NCI-H526 (cell line): ENCODE measurements at places on chromosomes 5 and 9.

- DNase-seq = no peak
Observed at GRCh38 chr5:35880156-35880555, 23.5 kb downstream of the IL7R start.

DNA sequence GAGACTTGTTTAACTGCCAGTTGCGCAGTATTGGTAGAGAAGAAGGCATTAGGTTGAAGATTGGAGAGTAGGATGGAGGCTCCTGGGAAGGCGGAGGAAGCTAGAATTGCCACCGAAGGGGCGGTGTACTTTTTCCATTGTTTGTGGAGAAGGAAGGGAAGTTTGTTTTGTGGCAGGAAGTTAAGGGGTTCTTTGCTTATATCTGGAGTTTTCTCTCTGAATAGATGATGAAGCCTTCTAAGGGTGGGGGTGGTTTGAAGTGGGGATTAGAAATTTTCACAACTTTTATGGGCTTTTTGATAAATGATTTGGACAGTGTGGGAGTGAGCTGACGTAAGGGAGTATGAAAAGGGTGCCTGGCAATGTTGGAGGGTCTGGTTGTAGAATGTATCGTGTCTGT lies 59.3 kb downstream of the SNX30 start:
- DNase-seq = no peak

GRCh38 chr5:2007878-2008501 lies 125.3 kb upstream of the IRX4 start:
- DNase-seq = no peak

DNA sequence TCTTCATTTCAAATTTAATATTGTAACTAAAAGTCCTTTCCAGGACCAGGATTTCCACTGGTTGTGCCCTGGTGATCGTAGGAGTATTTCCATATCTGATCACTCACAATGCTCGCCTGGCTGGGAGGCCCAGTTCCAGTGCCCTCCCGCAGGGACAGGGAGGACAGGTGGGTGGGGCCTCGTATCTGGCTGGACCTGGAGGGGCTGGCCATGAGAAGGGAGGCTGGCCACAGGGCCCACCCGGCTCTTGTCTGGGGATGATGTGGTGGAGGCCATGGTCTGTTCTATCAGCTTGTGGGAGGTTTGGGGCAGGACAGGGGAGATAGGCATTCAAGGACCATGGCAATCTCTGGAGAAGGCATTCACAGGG lies 286.4 kb downstream of the GADD45G start:
- DNase-seq = no peak

DNA sequence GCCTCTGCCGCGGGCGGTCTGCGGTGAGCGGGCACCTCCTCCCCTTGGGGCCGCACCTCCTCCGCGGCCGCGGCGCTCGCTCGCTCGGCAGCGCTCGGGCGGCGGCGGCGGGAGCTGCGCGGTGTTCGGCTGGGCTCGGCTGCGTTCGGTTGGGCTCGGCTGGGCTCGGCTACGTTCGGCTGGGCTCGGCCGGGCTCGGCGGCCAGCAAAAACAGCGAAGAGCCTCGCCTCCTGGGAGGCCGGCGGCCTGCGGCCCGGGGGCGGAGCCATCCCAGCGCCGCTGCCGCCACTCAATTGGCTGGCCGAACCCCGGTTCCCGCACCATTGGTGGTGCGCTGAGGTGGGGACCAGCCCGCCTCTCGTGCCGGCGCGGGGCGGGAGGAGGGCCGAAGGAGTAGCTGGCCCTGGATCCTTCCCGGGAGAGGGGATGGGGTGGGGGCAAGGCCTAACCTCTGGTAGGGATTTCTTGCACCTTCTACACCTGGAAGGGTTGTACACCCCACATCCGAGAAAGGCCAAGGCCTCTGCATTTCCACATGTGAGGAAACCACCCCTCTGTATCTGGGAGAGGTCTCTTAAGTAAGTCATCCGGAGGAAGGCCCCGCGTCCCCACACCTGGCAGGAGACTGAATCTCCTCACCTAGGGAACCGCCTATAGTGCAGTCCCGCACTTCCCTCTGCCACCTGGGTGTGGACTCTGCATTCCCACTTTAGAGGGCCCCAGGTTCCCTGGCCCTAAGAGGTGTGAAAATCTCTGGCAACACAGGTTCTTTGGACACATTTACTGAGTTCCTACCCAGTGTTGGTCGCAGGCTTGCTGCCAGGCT lies at the start of gene ENHO:
Gene ENHO, minus strand, starts transcription at position 20 of the 827 bp plus-strand sequence. CDS start 1,295 bp downstream, outside the sequence.
- DNase-seq = peak; percentile 95

DNA sequence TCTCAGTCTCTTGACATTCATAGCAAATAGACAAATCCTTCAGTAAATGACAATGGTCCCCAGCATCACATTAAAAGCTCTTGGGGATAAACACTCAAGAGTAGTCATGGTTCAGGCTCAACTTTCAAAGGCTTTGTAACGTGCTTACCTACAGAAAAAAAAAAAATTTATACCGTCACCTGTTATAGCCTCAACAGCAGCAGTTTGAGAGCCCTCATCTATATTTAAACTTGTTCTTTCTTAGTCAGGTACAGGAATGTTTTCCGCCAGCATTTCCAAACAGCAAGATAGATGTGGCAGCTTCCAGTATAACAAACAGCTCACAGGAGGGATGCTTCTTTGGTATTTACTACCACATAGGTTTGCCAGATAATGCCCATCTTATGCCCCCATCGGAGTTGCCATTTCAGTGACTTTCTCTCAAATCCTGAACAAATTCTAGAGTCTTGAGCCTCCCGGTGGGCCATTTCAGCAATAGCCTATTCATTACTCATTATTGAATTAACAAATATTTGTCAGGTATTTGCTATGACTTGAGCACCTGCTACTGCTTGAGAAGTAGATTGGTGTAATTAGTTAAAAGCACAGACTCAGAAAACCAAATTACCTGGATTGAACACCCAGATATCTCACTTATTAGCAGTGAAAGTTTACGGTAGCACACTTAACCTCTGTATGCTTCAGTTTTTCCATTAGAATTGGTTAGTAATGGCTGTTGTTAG lies 470.0 kb downstream of the EBF1 start:
- DNase-seq = no peak

DNA sequence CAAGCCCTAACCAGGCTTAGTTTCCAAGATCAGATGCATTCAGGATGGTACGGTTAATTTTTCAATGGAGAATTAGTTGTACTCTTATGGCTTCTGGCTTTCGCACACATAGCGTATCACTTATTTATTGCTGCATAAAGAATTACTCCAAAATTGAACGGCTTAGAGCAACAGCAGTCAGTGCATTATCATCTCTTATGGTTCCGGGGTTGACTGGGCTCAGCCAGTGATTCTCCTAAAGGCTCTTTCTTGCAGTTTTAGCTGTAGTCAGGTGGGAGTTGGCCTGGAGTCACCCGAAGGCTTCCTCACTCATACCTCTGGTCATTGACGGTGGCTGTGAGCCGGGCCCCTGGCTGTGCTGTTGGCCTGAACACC lies 595 bp upstream of the GRHPR start:
- DNase-seq = no peak

DNA sequence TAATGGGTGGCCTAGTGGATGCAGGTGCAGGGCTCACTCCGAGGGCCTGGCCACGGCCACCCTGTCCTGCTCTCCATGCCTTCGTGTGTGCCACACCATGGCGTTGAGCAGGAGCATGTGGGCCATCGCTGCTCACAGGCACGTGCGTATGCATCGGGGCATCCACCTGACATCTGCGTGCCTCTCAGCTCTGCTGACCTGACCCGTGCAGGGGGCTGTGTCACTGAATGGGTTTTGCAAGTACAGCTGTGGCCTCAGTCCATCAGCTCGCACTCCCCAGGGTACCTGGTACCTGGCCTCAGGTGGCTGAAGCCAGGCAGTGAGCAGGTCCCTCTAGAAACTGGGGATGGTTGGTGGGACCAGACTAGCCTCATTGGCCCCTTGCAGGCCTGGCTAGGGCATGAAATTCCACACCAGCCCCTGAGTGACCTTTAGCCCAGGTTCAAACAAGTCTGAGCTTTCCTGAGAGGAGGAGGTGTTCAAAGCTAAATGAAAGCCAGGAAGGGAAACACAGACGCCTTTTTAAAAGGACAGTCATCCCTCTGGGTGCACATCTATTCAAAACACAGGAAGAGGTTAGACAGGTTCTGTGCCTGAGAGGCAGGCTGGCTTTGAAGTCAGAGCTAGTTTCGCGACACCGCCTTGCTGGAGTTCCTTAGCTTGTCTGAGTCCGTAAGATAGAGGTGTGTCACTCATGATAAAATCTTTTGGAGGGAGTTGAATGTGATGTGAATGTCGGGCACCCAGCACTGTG lies 74.0 kb downstream of the MACROH2A1 start:
- DNase-seq = no peak

GRCh38 chr9:76613974-76614373 lies 150.3 kb upstream of the PCA3 start:
- DNase-seq = no peak
